Right cardiac atrium (tissue), 5 donors: ENCODE measurements at places on chromosomes 11 and 22. TPM values are rescaled to one million over a fixed set of nuclear protein-coding genes. Genes with fewer than 3 reads are reported as not detected.

GRCh38 chr22:23753385-23753784, 840 bp downstream of the VPREB3 start:
- no peak for DNase-seq

GRCh38 chr11:96072592-96072991, 148.7 kb upstream of the MTMR2 start:
- DNase-seq: peak; percentile 76

- DNase-seq: peak; percentile 78
Observed at GRCh38 chr11:64378335-64378880, 19.4 kb downstream of the RPS6KA4 start.

GRCh38 chr11:9330387-9331384, 16.3 kb upstream of the TMEM41B start:
- DNase-seq: no peak

The CD3D gene
- 0.27 TPM for polyA plus RNA-seq

The RASSF10 gene
- 0.27 TPM for polyA plus RNA-seq

The CHADL gene
- polyA plus RNA-seq: 39.2 TPM

- DNase-seq: no peak
Observed at GRCh38 chr11:102794382-102794781, 3.6 kb downstream of the MMP1 start.

DNA sequence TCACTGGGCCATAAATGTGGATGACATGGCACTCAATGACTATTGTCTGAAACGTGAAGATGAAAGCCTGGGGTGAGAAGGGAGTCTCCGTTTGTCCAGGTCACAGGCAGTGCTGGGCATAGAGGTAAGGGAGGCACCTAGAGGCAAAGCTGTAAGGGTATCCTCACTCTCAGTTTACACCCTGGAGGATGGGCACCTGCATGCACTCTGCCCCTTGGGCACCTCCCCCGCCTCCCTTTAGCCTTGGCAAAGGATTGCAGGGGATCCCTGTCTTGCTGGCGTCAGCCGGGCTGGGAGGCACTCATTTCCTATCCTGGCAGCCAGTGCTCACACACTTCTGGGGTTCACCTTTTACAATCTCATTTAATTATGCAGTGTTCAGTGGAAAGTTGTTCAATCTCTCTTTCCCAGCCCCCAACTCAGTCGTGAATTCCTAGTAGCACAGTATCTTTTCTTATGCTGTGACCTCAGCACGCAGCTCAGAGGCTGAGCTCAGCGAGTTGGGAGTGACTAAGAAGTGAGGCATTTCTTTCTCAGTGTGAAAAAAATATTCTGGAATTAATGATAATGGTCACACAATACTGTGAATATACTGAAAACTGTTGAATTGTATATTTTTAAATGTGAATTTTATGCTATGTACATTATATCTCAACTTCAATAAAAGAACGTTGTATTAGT, 866.6 kb downstream of the BRD1 start:
- no peak for DNase-seq

- no peak for DNase-seq
Observed at GRCh38 chr11:129974237-129974636, 28.4 kb downstream of the PRDM10 start.

DNA sequence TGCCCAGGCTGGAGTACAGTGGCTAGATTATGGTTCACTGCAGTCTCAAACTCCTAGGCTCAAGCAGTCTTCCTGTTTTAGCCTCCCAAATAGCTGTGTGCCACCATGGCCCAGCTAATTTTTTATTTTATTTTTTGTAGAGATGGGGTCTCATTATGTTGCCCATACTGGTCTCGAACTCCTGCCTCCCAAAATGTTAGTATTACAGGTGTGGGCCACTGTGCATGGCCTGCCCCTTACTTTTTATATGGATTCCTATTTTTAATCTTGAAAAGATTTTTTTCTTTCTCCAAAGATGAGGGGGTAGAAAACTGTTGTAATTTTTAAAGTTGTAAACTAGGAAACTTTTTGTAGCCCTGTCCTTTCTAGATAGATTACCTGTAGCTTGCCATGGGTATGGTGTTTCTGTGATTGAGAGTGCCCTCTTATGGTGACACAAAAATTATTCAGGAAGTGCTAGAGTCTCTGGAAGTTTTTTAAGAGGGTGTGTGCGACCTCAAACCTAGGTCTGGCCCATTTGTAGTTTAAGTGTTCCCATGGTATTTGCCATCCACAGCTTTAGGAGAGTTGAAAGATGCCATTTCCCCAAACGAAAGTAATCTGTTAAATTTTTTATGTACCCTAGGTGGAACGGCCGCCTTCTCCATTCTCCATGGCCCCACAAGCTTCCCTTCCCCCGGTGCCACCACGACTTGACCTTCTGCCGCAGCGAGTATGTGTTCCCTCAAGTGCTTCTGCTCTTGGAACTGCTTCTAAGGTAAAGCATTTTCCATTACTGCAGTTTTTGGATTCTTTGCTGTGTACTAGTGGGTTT, 32.4 kb downstream of the MCAM start:
- DNase-seq: no peak

The SGSM1 gene
- 15.0 TPM for polyA plus RNA-seq

GRCh38 chr11:23013509-23013908, 153.2 kb upstream of the CCDC179 start:
- no peak for DNase-seq

DNA sequence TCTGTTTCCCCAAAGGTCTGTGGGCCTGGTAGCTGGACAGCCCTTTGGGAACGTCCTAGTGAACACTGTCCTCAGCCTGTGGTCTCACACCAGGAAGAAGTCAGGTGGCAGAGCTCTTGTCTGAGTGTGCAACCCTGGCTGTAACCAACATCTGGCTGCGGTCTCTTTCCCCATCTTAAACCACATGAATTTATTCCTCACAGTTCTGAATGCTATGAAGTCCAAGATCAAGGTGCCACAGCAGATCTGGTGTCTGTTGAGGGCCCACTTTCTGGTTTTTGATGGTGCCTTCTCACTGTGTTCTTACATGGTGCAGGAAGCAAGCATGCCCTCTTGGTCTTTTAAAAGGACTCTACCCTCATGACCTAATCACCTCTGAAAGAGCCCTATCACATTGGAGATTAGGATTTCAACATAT, 2.7 kb downstream of the UPB1 start:
- DNase-seq: no peak

The WNT11 gene
- polyA plus RNA-seq: 2.9 TPM

The SLC5A12 gene
- polyA plus RNA-seq: 4.4 TPM

DNA sequence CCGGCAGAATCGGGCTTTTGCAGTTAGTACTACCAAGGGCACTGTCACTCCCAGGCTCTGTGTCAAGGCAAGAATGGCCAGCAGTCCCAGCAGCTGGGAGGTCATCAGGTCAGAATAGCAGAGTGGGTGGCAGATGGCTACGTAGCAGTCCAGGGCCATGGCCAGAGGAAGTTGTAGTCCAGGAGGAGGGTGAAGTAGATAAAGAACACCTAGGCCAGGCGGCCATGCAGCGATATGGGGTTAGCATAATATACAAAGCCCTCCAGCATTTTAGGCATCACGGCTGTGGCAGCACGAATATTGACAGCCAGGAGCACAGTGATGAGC, 52.1 kb downstream of the RRM1 start:
- no peak for DNase-seq

DNA sequence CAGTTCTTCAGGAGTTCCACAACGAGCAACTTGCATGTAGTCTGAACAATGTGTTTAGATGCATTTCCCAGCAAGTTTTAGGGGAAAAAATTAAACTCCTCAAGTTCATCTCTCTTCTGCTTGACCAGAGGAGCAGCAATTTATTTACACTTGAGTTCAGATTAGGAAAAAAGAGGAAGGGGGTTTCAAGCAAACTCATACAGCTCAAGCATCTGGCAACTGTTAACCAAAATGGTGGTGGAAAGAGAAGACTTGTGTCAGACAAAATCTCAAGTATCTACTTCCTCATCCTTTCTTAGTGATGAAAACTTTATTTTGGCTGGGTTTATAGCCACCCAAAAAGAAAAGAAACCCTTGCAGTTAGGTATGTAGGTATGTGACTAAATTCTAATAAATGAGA, 29.1 kb upstream of the PICALM start:
- DNase-seq: no peak

- no peak for DNase-seq
Observed at GRCh38 chr22:48757581-48757980, 1070.1 kb downstream of the BRD1 start.

GRCh38 chr11:77779935-77780334, 40.6 kb downstream of the RSF1 start:
- DNase-seq: no peak

The ADM gene
- 151 TPM for polyA plus RNA-seq

DNA sequence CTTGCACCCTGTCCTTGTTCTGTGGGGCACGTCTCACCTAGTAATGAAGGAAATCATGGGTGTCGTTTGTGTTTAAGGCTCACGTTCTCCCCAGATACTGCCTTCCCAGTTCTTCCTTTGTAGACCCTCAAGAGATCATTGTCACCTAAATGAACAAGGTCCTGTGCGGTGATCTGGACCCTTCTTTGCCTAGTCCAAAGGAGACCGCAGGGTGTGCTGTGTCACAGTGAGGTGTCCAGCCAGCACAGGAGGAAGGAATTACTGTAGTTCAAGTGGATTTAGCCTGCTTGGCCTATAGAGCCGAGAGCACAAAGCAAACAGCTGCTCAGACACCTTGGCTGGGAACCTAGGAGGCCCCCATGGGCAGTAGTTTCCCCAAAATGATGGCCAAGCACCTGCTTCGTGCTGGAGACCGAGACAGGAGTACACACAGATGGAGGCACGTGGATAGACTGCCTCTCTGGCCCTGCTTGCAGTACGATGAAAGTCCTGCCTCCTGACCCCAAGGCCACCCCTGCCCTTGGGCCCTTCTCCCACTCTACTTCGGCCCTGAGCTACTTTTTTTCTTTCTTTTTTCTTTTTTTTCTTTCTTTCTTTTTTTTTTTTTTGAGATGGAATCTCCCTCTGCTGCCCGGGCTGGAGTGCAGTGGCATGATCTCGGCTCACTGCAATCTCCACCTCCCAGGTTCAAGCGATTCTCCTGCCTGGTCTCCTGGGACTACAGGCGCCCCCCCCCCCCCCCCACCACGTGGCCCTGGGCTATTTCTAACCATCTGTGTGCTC, 19.4 kb upstream of the PPFIA1 start:
- no peak for DNase-seq

The GAS2 gene
- polyA plus RNA-seq: 1.9 TPM

DNA sequence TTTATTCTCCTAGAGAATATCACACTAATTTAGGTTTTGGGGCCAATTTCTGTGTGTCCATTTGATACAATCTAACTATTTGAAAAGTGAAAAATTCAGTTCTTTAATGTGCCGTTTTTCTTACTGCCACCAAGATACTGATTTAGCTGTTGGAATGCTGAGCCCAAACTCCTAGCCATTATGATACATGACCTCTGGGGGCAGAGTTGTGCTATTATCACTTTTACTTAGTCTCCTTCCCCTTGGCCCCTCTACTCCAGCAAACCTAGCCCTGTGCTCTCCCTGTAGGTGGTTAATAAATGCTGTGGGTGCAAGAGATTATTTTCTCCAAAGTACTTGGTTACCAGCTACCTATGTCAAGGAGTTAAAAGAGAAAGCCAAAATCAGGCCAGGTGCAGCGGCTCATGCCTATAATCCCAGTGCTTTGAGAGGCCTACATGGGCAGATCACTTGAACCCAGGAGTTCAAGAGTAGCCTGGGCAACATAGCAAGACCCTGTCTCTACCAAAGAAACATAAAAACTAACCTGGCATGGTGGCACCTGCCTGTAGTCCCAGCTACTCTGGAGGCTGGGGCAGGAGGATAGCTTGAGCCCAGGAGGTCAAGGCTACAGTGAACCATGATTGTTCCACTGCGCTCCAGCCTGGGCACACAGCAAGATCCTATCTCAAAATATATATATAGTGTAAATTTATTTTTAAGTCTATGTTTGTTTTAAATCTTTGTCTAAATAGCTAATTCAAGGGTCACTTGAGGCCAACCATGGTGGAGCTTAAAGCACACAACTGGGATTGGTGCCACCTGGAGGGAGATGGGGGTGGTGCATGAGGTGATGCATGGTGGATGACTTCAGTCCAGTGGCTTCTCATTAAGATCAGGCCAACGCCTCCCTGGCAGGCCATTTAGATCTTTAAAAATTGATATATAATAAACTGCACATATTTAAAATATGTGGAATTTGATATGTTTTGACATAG, 193.2 kb upstream of the PLET1 start:
- peak; percentile 27 for DNase-seq

The OR6A2 gene
- polyA plus RNA-seq: not detected

DNA sequence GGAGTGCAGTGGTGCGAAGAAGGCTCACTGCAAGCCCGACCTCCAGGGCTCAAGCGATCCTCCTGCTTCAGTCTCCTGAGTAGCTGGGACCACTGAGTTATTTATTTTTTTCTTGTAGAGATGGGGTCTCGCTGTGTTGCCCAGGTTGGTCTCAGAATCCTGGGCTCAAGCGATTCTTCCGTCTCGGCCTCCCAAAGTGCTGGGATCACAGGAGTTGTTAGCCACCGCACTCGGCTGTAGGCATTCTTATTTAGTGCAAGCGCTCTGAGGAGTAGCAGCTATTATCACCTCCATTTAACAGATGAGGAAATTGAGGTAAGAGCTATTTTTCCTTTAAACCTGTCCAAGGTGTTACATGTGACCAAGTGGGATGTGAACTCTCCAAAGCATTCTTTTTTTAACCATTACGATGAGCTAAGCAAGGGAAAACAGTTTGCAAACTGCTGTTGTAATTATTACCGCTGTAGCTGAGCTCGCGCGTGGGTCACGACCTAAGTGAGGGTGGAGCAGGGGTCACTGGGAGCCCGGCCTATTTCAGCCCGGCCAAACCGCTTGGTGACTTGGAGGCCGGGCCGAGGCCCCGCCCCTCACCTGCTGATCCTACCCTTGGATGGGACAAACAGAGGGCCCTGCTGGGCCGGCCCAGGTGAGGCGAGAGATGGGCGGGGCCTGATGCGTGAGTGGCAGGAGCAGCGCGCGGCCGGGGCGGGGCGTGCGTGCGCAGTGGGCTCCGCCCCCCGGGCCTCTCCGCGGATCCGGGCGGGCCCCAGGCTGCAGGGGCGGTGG, 449 bp upstream of the KREMEN1 start:
- DNase-seq: peak; percentile 95

- DNase-seq: no peak
Observed at GRCh38 chr11:16935518-16936302, 78.5 kb downstream of the PLEKHA7 start.

The ALDH3B1 gene
- polyA plus RNA-seq: 2.9 TPM

The NPAS4 gene
- 0.84 TPM for polyA plus RNA-seq

- no peak for DNase-seq
Observed at GRCh38 chr11:57568330-57568766, 876 bp upstream of the UBE2L6 start.

The FERMT3 gene
- 5.2 TPM for polyA plus RNA-seq

The KRTAP5-10 gene
- polyA plus RNA-seq: not detected
